ENCODE measurements at places on chromosomes 2 and 18. TPM values are rescaled to one million over a fixed set of nuclear protein-coding genes. Genes with fewer than 3 reads are reported as not detected.

GRCh38 chr18:76121011-76121410 lies 374.0 kb downstream of the ZNF516 start:
- H3K27ac ChIP-seq: no peak overlapping the region
- no peak for DNase-seq
- H3K4me1 ChIP-seq: no peaks in the 10 kb centered on the region
- no peak overlapping the region for H3K4me3 ChIP-seq
- H3K36me3 ChIP-seq: no peaks in the 10 kb centered on the region

GRCh38 chr18:74722237-74722636 lies 124.6 kb downstream of the ZNF407 start:
- no peak overlapping the region for H3K27ac ChIP-seq
- no peak for DNase-seq
- H3K4me3 ChIP-seq: no peak overlapping the region
- H3K36me3 ChIP-seq: no peaks in the 10 kb centered on the region
- H3K27me3 ChIP-seq: no peaks in the 10 kb centered on the region

DNA sequence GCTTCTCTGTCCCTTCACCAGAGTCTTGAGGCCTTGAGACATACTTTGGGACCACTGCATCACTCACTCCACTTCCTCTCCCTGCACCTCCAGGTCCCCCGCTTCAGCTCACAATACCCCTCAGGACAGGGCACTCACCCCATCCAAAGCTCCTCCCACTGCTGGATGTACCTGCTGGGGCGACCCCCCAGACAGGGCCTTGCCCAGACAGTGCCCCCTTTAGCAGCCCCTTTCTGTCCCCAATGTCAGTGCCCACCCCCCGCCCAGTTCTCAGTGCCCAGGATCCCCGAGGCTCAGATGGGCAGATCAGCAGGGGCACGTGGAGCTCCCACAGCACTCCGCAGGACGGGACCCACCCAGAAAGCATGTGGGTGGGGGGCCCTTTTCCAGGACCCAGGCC lies 23.8 kb upstream of the IMP4 start:
- H3K27me3 ChIP-seq: peaks cover 3% of the 10 kb centered on the region
- H3K27ac ChIP-seq: no peak overlapping the region

- no peaks in the 10 kb centered on the region for H3K27me3 ChIP-seq
- DNase-seq: no peak
- H3K27ac ChIP-seq: no peak overlapping the region
- no peak overlapping the region for H3K4me3 ChIP-seq
- no peaks in the 10 kb centered on the region for H3K36me3 ChIP-seq
These were observed 254.7 kb downstream of the RAD51AP2 start for GRCh38 chr2:17263570-17263968.

GRCh38 chr2:127134833-127135830 lies 28.2 kb upstream of the BIN1 start:
- H3K4me3 ChIP-seq: no peak overlapping the region
- H3K4me1 ChIP-seq: no peaks in the 10 kb centered on the region
- no peaks in the 10 kb centered on the region for H3K27me3 ChIP-seq
- H3K27ac ChIP-seq: no peak overlapping the region
- no peak for DNase-seq

The FECH gene
- total RNA-seq: 25.7 TPM

The NDUFB3 gene
- 73.8 TPM for total RNA-seq

The DSG1 gene
- not detected for total RNA-seq
